ENCODE measurements at places on chromosomes 2 and 18.

- no peak for DNase-seq
Measured at GRCh38 chr2:177195194-177195593, 17.4 kb upstream of the HNRNPA3 start.

DNA sequence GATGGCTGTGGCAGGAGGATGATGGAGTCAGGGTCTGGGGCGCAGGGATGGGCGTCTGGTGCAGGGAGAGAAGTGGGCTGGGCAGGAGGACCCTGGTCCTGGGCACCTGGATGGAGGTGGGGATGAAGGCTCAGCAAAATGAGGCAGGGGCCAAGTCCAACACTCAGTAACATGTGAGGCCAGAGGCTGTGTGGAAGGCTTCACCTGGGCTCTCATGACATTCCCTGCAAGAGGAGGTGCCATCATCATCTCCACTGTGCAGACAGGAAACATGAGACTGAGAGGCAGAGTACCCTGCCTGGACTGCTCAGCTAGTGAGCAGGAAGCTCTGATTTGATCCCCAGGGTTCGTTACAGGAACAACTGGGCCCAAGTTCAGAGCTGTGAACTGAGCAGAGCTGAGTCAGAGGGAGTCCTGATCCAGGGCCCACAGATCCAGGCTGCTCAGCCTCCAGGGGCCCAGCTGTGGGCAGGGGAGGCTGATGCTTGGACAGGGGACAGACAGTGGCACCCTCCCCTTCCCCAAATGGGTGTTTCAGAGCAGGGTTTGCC lies 36.9 kb downstream of the HJURP start:
- DNase-seq, result no peak

DNA sequence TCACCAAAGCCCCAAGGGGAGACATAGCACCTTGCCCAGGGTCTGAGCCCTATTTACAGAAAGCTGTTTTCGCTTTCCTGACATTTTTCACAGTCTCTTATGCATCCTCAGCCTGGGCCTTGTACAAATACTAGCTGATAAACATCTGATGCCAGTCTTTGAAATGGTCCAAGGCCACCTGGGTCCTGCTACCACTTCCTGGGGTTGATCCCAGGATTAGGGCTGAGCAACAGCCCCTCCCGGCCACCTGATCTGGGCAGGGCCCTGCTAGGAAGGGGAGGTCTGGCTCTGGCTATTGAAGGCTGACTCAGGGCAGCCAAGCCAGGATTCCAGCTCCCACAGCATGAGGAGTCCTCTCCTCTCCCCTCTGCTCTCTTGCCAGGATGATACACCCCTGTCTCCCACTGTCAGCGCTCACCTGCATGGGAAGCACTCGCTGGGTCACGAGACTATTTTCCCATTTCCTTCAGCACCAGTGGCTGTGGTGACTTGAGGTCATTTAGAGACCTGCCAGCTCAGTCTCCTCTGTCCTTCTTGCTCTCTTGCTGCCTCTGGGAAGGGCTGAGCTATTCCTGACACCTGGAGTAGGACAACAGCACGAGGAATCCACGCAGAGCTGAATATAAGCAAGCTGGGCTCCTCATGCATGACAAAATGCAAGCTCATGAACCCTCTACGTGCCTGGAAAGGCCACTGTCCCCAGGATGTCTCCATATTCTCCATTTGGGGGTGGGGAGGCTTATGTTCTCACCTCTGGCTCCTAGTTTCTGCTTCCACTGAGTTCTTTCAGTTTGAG lies 53.0 kb upstream of the LGALSL start:
- DNase-seq, result peak; percentile 57

- peak; percentile 12 for DNase-seq
Measured at GRCh38 chr2:228318218-228318617, 136.7 kb upstream of the SPHKAP start.

- no peak for DNase-seq
Measured at GRCh38 chr2:207088276-207088675, 77.5 kb downstream of the KLF7 start.

DNA sequence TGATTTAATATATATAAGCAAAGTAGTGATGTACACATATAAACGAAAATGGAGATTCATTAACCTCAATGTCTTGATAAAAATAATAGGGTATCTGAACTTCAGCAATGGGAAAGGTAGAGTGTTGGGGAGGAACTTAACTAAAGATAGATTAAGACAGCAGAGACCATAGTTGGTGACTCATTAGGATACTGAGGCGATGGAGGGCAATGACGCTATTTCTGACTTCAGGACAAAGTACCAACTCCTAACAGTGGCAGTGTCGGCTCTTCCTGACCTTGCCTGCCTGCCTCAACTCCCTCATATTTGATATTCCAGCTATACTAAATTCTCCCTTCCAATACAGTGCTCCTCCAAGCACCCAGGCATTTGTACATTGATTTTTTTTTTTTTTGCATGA lies 98.6 kb downstream of the CDH2 start:
- no peak for DNase-seq

DNA sequence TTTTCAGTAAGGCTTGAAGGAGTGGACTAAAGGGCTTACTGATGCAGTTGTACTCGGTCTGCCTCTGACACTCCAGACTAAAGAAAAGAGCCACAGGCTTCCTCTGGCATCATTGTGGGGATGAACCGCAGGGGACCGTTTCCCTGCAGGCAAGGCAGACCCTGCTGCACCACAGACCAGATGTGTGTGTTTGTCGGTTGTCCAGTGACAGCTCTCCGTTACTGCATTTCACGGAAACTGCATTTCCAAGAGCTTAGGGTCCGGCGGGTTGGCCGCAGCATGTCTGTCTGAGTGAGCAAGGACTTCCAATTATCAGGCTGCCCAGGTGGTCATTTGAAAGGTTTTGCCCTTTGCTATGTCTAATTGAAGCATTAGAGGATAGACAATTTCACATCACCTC lies 98.1 kb downstream of the FAM210A start:
- DNase-seq, result no peak

DNA sequence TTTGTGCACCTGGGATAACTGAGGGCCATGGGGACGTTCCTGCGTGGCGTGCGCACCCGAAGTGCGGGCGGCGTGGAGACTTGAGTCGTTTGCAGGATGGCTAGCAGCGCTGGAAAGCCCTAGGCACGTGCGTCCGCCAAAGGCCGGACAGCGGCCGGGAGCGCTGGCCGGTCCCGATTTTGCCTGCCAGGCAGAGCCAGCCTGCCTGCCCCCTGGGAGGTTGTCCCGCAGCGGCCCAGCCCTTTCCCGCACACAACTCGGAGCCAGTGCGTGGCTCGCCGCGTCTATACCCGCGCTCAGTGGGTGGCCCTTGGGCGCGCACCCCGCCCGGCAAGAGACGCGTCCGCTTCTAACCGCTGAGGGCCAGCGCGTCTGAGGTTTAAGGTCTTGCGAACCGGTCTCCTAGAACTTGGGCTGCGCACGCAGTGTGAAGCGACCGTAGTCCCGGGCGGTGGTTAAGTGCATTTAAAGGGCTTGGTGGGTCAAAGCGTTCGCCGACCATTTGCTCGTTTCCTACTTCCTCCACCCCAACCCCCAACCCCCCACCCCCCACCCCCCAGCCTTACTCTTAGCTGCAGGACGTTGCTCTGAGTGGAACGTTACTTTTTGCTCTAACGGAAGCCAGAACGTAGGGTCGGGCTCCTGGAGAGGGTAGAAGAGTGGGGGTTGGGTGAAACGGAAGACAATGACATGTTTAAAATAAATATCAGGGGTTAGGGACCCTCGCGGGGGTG lies 627 bp downstream of the CDCA7 start:
- peak; percentile 48 for DNase-seq

- no peak for DNase-seq
Measured at GRCh38 chr2:174300114-174300513, 34.6 kb upstream of the SP9 start.

DNA sequence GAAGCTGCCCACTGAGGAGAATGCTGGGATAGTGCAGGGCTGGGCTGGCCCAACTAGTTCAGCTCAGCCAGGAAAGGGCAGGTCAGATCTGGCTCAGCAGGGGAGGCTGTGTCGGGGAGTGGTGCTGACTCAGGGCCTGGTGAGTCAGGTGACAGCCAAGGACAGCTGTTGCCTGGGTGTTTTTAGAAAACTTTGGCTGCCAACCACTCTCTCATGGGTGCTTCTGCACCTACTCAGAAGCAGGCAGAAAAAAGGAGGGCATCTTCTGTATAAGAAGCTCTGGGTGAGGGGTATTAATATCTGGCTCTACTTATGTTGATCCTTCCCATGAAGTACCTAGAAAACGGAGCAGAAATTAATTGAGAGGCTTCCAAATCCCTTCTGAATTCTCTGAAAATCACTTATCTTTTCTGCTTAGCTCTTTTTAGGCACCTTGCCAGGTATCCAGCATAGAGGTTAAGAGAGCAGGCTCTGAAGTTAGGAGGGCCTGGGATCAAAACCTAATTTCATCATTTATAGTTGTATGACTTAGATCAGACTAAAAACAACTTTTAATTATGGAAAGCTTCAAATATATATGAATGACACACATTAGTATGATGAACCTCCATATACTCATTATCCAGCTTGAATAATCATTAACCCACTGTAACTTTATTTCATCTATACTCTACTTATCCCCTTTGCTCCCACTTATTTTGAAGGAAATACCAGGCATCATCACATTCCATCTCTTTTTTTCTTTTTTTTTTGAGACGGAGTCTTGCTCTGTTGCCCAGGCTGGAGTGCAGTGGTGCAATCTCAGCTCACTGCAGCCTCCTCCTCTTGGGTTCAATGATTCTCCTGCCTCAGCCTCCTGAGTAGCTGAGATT lies 15.5 kb upstream of the RAB10 start:
- peak; percentile 91 for DNase-seq

DNA sequence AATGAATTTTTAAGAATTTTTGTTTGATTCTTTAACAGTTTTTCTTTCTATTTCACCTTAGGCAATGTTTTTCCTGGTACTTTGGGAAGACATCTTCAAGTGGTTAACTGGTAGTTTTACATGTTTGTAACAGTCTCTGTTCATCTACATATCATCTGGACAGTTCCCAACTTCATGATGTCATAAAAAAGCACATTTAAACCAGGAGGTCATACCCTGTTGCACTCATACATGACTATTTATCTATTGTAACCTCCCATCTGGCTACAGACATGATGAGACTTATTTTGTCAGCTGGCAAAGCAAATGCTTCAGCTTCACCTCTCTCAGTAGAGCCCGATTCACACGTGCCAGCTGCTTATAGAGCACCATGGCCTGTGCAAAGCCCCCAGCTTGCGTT lies 99.8 kb upstream of the YPEL5 start:
- DNase-seq, result no peak

DNA sequence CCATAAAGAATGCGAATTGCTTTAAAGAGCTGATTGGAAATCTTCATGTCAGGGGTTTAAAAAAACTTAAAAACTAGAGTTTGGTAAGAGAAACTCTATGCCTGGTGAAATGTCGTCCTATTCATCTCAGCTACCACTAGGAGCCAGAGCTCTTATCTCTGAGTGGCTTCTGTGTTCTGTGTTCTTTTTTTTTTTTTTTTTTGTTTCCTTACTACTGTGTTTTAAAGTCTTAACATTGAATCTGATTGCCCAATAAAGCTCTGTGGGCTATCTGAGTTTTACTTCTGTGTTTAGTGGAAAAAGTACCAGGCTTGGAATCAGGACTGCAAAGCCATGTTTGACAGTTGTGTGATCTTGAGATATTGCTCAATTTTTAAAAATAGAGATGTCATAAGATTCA lies 494.8 kb downstream of the RIT2 start:
- DNase-seq, result no peak

- no peak for DNase-seq
Measured at GRCh38 chr2:134670955-134671354, 47.8 kb downstream of the TMEM163 start.

GRCh38 chr2:161134547-161135518 lies 25.4 kb upstream of the TANK start:
- DNase-seq, result no peak

GRCh38 chr2:68135448-68136320 lies 22.0 kb upstream of the PNO1 start:
- no peak for DNase-seq

- peak; percentile 55 for DNase-seq
Measured at GRCh38 chr2:28325567-28326468, 66.8 kb upstream of the FOSL2 start.

- DNase-seq, result no peak
Measured at GRCh38 chr2:127079358-127079920, 27.5 kb downstream of the BIN1 start.

DNA sequence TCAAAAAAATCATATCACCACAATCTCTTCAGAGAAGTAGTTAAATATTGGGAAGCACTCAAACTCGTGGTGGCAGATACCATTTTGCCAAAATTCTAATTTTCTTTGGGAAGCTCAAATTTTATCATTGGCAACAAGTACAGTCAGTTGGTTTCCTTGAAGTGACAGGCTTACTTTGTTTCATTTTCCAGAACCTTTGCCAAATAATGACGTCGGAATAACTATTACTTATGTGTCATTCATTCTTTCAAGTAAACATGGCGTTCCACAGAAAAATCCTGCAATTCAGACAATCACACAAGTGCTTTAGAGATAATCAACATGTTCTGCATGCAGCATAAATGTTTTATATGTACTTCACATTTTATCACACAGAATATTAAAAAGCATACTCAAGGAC lies 5.4 kb downstream of the TTLL4 start:
- no peak for DNase-seq

DNA sequence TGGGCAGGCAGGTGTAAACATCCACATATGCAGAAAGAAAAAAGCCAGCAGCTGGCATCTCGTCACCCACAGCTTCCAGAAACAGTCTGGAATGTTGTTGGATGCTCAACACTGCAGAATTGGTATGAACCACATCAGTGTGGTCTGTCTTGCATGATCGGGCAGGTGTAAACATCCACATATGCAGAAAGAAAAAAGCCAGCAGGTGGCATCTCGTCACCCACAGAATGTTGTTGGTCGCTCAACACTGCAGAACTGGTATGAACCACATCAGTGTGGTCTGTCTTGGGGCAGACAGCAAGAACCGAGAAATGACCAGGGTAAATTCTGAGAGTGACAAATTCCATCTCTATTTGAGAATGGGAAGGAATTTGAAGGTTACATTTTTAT lies 39.6 kb downstream of the DOCK10 start:
- DNase-seq, result no peak

- no peak for DNase-seq
Measured at GRCh38 chr2:59884166-59884565, 669.3 kb downstream of the BCL11A start.

DNA sequence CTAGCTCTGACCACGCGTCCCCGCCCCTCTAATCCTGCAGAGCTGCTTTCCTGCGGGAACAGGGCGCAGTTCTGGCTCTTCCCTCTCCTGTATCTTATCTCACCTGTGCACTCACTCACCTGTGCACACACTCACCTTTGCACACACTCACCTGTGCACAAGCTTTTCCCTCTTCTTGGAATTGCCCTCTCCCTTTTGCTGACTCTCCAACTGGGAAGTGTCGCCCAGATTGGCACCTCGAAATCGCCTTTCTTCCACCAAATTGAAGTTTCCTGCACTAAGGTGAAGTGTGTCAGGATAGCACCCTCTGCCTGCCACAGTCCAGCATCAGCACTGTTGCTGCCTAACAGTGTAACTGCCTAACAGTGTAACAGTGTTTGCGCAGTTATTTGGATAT lies 566 bp upstream of the CMPK2 start:
- peak; percentile 43 for DNase-seq
